ENCODE measurements at places on chromosomes 7 and 10.

GRCh38 chr10:49320191-49320590 is 21.2 kb downstream of the C10orf71 start:
- no peak for DNase-seq

GRCh38 chr7:123783820-123784219 is 35.0 kb upstream of the WASL start:
- no peak for DNase-seq

- no peak for DNase-seq
Measured at GRCh38 chr7:35716038-35716803, 21.3 kb upstream of the HERPUD2 start.

DNA sequence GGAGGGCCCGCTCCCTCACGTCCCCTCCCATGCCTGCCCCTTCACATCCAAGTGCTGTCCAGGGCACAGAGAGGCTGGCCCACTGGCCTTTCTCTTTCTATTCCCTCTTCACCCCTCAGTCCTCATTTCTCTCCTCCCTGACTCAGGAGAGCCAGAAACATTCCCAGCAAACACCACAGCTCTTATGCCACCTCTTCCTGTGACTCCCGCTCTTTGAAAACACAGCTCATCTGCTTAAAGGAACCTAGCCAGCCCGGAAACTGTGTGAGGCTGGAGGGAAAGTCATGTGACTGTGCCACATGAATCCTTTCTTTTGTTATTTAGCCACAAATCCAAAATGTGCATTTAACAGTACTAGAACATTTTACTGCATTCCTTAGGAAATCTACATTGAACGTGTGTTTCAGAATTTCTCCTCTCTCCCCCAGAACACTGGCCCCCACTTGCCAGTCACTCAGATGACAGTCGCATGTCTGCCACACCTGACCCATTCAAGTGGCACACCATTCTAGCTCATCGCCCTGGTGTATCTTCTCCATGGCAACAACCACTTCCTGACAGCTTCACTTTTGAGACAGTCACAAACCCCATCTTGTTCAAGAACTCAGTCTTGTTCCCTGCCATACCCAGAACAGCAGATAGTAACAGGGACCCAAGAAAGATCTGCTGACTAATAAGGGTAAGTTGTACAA is 42.8 kb downstream of the GRB10 start:
- no peak for DNase-seq

DNA sequence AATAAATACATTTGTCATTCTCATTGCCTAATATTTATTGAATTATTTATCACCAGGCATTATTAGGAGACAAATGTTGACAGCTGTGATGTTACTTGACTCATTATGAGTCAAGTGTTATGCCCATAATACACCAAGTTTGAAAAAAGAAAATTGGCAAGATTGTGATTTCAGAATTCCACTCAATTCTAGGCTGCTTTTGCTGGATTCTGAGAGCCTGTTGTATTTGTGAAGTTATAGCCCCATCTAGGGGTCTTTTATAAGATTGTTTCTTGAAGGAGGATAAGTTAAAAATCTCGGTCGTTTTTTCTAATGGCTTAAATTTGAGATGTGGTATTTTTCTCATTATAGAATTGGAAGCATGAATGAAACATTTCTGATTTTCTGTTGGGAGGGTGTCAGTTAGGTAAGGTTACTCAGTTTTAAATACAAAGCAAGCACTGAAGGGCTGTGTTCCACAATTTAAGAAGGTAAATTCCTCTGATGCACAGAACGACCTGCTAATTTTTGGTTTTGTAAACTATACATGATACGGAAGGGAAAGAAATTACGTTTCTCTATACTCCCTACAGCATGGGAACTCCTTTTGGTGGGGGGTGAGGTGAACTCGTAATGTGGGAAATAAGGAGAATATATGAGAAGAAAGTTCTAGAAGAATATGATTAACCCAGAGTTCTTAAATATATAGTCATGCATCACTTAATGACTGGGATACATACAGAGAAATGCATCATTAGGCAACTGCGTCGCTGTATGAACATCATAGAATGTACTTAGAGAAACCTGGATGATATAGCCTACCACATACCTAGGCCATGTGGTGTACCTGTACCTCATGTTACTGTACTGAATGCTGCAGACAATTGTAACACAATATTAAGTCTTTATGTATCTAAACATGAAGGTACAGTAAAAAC is 2.6 kb downstream of the STK31 start:
- peak; percentile 60 for DNase-seq

GRCh38 chr7:157855452-157856213 is 518.8 kb downstream of the DNAJB6 start:
- DNase-seq: no peak

GRCh38 chr7:105244594-105244993 is 144.1 kb downstream of the SRPK2 start:
- no peak for DNase-seq

DNA sequence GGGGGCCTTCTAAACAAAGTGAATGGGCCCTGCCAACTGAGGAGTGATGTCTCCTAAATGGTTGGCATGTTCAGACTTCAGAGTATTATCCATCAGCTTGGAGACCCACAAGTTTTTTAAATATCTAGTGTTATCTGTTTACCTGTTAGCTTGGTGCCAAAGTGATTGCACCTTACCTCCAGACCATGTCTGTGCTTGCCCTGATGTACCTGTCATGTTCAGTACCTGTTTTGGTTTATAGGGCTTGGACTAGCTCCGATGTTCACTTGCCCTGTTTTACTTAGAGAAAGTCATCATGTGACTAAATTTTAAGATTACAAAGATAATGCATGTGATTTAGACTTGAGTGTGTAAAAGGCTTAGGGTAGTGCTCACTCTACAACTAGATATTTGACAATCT is 67.7 kb downstream of the CNNM2 start:
- no peak for DNase-seq

- DNase-seq: no peak
Measured at GRCh38 chr7:90968871-90969270, 295.4 kb upstream of the FZD1 start.

DNA sequence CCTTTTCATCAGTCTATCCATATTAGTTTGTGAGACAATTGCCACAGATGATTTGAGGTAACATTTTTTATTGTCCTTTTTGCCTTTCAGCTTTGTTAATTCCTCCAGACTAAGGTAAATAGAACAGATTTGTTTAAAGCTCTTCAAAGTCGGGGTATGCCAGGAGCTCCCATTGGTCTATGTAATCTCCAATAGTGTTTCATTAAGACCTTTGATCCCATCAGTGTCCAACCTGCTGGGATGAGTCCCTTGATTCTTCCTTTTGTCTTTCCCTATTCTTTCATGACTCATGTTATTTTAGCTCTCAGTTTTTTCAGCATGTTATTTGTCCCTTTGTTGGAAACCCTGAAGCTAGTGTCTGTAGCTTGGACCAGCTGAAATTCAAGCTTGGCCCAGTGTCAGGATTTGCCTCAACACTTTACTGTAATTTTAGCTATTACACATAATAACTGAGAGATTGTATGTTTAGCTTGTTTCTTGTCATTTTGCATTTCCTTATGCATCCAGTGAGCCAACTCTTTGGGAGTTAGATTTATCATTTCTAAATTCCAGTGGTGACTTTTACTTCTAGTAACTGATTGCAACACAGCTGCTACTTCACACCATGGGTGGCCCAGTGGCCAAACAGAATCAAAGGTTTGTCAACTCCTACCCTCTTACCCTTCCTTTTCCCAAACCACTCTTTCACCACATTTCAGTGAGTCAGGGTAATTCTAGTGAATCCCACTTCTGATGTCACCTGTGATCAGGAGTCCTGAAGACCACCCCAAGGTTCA is 15.3 kb downstream of the AGBL3 start:
- no peak for DNase-seq

DNA sequence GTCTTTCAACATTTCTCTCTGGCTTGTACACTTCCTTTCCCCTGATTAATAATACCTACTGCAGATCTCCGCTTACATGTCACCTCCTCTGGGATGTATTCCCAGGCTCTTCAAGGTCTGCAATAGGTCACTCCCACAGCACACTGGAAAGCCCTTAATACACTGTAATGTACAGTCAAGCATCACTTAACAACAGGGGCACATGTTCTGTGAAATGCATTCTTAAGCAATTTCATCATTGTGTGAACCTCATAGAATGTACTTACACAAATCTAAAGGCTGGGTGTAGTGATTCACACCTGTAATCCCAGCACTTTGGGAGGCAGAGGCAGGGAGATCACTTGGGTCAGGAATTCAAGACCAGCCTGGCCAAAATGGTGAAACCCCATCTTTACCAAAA is 1.9 kb downstream of the COX15 start:
- DNase-seq: no peak

DNA sequence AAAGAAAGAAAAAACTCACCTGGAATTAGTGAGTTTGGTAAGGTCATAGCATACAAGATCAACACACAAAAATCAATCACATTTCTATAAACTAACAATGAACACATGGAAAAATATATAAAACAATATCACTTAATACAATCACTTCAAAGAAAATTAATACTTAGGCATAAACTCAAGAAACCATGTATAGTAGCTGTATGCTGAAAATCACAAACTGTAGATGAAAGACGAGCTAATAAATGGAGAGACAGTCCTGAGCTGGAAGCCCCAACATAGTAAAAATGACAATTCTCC is 113.8 kb upstream of the RHEB start:
- DNase-seq: no peak

GRCh38 chr7:27182861-27183681 is 2.0 kb downstream of the HOXA11 start:
- peak; percentile 76 for DNase-seq

GRCh38 chr7:11212816-11213215 is 239.1 kb downstream of the PHF14 start:
- DNase-seq: peak; percentile 3

GRCh38 chr10:49178489-49179471 is 9.4 kb downstream of the TMEM273 start:
- no peak for DNase-seq

GRCh38 chr10:114885443-114885842 is 52.6 kb upstream of the TRUB1 start:
- no peak for DNase-seq

- no peak for DNase-seq
Measured at GRCh38 chr7:5419539-5420066, 4.0 kb downstream of the TNRC18 start.

GRCh38 chr10:13658264-13658663 is 71.5 kb downstream of the PRPF18 start:
- no peak for DNase-seq

DNA sequence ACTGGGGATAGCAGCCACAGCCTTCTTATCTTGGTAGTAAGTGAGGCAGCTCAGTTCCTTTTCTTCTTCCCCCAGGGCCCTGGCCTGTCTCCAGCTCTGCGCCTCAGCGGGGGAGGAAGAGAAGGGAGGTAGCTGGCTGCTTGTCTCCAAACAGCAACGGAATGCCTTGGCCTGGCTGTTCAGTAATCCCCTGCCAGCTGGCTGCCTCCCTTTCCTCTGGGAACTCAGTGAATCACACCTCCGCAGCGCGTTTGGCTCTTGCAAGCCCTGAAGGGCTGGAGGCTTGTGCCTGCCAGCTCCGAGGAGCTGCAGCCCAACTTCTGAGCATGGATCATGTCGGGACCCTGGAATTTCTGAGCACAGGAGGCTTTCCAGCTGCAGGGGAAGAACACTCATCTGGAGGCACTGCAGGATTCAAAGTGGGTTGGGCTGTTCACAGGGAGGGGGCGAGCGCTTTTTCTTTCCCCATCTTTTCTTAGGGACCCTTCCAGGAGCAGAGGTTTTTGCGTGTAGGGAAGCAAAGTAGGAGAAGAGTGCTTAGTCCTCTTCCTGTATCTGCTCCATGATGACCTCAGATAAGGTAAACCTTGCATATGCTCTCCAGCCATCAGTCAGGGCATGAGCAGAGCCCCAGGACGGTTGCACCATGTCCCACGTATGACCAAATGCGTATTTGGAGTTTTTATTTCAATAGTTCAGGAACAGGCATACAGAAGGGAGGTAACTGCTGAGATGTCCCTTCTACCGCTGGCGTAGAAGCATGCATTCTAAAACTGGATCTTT is 253.2 kb upstream of the INHBA start:
- no peak for DNase-seq

GRCh38 chr10:92689663-92690210 is at the start of gene HHEX:
TSS of gene HHEX (plus strand) at chr10:92689955. CDS start at chr10:92689987, 32 bp downstream.
- peak; percentile 52 for DNase-seq

GRCh38 chr10:15310776-15311568 is 60.1 kb downstream of the FAM171A1 start:
- no peak for DNase-seq

GRCh38 chr7:490461-491291 is 29.0 kb downstream of the PDGFA start:
- DNase-seq: no peak

- no peak for DNase-seq
Measured at GRCh38 chr10:3477683-3478082, 305.1 kb upstream of the PITRM1 start.

GRCh38 chr7:134804351-134804750 is 24.9 kb downstream of the CALD1 start:
- DNase-seq: no peak

DNA sequence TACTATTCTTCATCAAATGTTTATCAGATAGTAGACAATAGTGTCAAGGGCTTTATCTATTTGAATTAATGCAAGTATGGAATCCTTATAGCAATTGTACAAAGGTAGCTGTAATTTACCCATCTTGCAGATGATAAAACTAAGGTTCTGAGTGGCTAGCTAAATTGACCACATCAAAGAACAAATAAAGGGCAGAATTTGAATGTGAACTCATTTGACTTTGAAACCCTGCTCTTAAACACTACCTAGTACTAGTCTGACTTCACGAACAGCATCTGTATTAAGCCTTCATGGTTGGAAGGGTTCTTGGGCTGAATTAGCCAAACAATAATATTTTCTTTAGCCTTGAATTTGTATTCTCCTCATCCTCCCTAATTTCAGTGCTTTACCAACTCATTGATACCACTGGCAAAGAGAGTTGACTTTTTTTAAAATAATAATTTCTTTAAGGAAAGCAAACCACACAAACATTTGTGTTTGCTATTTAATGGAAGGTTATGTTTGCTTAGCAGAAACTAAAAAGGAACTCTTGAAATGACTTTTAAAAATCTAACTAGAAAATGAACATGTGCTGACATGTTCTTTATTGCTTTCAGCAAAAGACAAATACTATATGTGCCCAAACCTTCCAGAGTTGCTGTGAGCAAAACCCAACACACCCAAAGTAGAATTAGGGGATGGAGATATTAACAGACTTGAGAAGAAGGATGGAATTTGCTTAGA is 322.6 kb downstream of the RNLS start:
- DNase-seq: no peak

DNA sequence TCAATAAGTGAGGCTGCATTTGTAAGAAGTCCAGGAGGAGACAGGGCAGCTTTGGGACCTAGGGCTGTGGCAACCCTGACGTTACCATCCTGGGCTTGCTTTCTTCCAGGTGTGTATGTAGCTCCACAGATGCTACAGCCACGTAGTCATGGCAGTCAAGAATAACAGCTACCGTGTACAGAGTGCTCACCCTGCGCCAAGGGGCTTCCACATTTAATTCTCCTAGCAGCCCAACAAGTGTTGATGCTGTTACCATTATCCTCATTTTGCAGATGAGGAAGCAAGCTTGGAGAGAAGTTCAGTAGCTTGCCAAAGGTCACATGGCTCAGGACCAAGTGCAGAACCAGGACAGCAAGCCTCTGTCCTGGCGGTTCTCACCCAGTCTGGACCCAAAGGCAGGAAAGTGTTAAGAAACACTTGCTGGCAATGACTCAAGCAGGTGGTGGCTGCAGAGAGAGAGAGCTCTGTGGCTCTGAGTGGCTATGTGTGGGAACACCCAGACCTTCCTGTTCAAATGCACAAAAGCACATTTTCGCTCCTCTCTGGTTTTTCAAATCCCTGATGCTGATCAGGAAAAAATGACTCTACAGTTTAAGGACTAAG is 89.8 kb downstream of the CREM start:
- DNase-seq: no peak

GRCh38 chr7:84041649-84042048 is 152.9 kb downstream of the SEMA3A start:
- DNase-seq: no peak

Data from NCI-H146 (cell line).